GM10248 (cell line): ENCODE measurements at places on chromosomes 2 and 18.

DNA sequence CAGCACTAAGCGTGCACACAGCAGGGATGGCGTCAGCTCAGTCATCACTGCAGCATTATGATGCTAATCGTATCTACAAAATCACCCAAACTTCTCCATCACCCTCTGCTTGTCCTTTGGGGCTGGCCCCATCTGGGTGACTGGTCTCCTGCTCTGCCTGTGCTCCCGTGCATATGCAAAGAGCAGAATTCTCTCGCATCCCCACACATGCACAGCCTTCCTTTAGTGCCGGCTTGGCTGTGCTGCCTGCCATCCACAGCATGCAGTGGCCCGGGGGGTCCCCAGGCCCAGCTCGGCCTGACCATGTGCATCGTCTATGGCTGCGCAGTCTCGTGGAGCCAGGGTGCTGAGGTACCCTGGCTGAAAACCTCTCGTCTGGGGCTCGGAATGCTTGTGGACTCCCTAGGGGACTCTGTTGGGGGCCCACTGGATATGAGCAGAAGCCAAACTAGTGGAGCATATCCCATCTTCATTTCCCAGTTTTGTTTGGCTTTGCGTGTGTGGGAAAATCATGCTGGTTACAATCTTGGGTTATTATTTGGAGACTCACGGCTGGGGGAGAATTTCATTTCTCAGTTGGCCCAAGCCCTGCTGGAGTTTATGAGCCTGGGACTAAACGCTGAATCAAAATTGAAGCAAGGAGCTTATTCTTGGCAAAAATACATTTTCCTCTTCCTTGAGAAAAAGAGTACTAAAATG lies 70.9 kb upstream of the HS6ST1 start:
- DNase-seq: no peak

- DNase-seq: no peak
These were observed 27.2 kb upstream of the KCNF1 start for GRCh38 chr2:10884574-10884975.

GRCh38 chr2:148721520-148721931 lies 77.0 kb downstream of the EPC2 start:
- DNase-seq: no peak

DNA sequence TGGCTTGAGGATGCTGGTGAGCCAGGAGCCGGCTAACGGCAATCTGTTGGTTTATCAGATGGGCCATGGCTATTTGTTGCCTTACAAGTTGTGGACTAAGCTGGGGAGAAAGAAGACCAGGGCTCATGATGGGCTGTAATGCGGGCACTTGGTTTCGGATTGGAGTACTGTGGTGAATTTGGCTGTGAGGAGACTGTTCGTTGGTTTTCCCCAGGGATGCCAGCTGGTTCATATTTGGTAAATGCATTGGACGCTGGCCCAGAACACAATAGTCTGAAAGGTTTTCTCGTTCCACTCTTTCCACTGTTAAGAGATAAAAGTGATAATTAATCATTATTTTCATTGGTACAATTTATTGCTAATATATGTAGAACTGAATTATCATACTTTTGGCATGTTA lies 108.9 kb downstream of the SATB2 start:
- no peak for DNase-seq

DNA sequence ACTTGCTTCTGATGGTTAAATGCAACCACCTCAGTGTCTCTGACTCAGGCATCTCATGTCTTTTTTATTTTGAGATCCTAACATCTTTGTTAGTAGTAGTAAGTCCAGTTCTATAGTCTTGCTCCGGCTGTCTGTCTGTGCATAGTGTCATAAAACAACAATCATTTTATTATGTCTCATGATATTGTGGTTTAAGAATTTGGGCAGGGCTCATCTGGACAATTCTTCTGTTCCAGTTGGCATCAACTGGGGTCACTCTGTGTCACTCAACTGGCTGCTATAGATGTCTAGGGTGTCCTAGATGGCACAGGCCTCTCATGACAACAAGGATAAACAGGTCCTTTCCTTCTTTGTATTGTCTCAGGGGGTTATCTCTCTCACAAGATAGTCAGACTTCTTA lies 299.6 kb upstream of the ZNF521 start:
- DNase-seq: no peak

DNA sequence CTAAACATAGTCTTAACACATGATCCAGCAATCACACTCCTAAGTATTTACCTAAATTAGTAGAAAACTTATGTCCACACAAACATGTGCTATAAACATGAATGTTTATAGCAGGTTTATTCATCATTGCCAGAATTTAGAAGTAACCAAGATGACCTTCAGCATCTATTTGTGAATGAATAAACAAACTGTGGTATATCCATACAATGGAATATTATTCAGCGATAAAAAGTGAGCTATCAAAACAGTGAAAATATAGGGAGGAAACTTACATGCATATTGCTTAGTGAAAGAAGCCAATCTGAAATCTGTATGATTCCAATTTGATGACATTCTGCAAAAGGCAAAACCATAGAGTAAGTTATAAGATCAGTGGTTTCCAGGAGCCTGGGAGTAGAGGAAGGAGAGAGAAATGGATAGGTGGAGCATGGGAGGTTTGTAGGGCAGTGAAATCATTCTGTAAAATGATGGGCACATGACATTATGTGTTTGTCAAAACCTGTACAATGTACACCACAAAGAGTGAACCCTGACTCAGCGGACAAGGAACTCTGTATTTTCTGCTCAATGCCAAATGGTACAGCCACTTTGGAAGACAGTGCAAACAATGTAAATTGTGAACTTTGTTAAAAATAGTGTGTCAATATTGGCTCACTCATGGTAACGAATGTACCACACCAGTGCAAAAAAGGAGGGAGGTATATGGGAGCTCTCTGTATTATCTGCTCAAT lies 61.9 kb upstream of the IGFBP2 start:
- no peak for DNase-seq

GRCh38 chr2:135175177-135175576 lies 123.1 kb downstream of the RAB3GAP1 start:
- no peak for DNase-seq

DNA sequence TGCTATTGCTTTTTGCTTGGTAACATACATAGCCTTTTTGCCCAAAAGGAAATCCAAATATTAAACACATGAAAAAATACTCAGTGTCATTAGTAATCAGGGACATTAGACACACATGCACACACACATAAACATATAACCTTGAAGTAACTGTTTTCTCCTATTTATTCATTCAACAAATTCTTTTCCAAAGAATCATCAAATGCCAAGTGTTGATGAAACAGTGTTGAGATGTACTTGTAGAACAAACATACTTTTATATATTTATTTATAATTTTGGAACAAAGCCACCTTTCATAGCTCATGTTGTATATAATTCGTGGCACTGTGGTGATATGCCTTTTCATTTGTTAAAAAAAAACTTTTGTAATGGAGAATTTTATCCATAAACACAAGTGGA lies 81.0 kb downstream of the APLF start:
- no peak for DNase-seq

- DNase-seq: no peak
These were observed 100.7 kb downstream of the DGKD start for GRCh38 chr2:233455006-233455405.

GRCh38 chr18:77360315-77361190 lies 110.9 kb downstream of the GALR1 start:
- DNase-seq: no peak

- DNase-seq: no peak
These were observed 467.4 kb upstream of the FANCL start for GRCh38 chr2:58708565-58708964.

GRCh38 chr18:24231773-24232735 lies 93.2 kb downstream of the CABYR start:
- no peak for DNase-seq

- no peak for DNase-seq
These were observed 269.4 kb upstream of the NRXN1 start for GRCh38 chr2:51301381-51301780.

DNA sequence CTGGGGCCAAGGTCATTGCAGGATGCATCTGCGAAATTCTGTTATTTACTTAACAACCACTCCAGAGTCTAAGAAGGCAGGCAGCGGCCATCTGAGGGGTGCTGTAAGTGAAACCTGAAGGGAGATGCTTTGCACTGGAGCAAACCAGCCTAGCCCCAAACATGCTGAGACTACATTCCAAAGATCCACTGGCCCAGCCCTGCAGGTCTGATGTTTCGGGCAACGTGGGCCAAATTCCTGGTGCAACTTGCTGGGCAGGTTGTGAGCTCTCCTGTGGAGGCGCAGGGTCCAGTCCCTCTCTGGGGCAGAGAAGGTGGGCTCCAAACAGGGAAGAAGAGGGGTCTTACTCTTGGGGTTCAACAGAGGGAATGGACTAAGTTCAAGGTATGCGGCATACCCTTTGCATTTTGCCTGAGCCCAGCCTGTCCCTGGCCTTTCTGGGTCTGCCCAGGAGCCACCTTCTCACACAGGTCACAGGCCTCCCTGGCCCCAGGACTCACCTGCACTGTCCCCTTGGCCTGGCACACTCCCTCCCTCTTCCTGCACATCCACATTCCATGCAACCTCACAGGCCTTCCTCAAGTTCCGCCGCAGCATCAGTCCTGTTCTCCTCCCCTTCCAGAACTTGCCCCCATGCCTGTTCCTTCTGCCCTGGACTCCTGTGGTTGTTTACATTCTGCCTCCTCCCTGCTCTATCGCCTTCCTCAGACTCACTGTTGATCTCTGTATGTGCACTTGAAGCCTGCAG lies 5.1 kb upstream of the MAL start:
- no peak for DNase-seq

- DNase-seq: no peak
These were observed 111.8 kb upstream of the CYP20A1 start for GRCh38 chr2:203126996-203127395.

- no peak for DNase-seq
These were observed 3.8 kb upstream of the ANKRD23 start for GRCh38 chr2:96847586-96847985.

GRCh38 chr2:235910067-235910466 lies 258.1 kb downstream of the GBX2 start:
- DNase-seq: no peak

DNA sequence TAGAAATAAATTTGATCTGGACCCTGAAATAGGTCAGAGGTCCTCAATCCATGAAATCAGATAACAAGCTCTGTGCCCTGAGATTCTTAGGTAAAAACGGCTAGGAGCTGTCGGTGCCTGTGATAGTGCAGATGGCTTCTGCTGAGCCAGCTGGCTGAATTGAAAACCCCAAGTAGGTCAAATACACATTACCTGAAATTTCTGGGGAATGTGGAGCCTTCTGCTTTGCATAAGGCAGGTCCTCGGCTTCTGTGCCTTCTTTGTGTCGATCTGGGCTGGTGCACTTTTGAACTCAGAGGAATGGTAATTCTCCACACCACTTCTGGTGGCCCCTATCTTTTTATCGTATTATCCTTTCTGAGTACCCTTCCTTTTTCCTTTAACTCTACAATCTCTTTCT lies 66.6 kb downstream of the CNTNAP5 start:
- no peak for DNase-seq

GRCh38 chr2:45965871-45966498 lies 314.5 kb downstream of the PRKCE start:
- DNase-seq: no peak

DNA sequence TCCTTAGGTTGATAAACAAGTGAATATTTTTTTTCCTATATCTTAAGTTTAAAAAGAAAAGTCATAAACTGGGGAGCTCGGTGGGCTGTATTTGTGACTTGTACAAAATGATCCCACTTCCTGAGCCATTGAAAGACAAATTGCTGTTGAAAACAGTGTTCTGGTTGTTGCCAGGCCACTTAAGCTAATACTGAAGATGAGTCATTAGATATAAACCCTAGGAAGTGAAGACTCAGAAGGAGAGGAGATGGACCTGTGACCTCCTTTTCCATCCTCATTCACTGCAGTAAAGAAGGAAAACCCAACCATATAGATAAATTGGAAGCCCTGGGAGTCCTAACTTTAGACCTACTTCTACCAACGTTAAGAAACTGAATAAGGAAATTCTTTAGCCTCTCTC lies 46.2 kb upstream of the SERPINE2 start:
- DNase-seq: no peak

GRCh38 chr2:46967990-46968647 lies 52.5 kb upstream of the MCFD2 start:
- DNase-seq: no peak

GRCh38 chr18:60664736-60665135 lies 292.2 kb upstream of the MC4R start:
- DNase-seq: no peak

- DNase-seq: no peak
These were observed 289.0 kb downstream of the C1D start for GRCh38 chr2:67773851-67774250.

GRCh38 chr2:209901172-209901571 lies 101.3 kb upstream of the RPE start:
- no peak for DNase-seq

DNA sequence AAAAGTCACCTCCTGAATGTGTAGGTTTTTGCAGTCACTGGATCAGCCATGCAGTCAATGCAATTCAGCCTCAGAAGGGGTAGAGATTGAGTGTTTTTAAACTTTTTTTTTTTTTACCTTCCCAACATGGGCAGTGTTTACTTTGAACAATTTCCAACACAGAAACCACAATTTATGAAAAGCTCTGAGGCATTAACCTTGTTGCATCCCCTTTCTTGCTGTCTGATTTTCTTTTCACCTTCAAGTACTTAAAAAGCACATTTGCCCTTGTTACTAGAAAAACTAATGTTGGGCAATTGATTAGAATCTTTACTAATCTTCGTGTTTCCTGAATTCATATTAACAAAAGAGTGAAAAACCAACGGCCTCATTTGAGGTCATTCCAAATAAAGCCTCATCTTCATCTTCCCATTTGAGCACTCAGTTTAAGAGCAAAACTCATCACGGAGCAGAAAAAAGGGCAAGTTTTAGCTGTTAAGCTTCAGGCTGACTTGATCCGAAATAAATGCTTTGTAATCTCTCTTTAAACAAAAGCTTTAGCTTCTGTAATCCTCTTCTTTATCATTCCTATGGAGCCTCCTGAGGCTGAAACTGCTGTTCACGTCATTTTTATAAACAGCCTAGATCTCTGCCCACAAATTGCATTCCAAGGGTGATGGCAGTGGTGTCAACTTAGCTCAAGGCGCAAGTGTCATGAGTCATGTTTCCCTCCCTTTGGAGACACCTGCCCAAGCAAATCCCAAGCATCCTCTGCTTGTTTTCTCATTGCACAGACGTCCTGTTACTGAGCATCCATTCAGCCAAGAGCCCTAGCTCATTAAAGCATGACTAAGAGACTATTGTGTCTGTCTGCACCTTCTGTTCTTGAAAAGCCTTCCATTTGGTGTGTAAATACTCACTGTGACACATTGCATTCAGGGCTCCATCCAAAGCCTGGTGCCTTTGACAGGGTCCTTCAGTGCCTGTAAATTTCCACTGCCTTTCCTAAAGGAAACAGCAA lies 107.7 kb downstream of the HNMT start:
- no peak for DNase-seq

GRCh38 chr18:76708071-76708721 lies 114.2 kb upstream of the ZNF236 start:
- no peak for DNase-seq

- DNase-seq: no peak
These were observed 246.6 kb downstream of the SS18 start for GRCh38 chr18:25843791-25844190.

- DNase-seq: no peak
These were observed 118.4 kb upstream of the PPP1CB start for GRCh38 chr2:28633204-28633603.

- DNase-seq: no peak
These were observed 128.6 kb downstream of the MSTN start for GRCh38 chr2:189933911-189934399.
